ENCODE measurements at places on chromosomes 13 and 19.

GRCh38 chr19:3620145-3620816 lies 6.3 kb downstream of the CACTIN start:
- DNase-seq = no peak

GRCh38 chr19:33872445-33873320 lies 76.0 kb downstream of the KCTD15 start:
- no peak for DNase-seq

GRCh38 chr19:33252971-33253370 lies 27.3 kb upstream of the SLC7A10 start:
- DNase-seq = no peak

DNA sequence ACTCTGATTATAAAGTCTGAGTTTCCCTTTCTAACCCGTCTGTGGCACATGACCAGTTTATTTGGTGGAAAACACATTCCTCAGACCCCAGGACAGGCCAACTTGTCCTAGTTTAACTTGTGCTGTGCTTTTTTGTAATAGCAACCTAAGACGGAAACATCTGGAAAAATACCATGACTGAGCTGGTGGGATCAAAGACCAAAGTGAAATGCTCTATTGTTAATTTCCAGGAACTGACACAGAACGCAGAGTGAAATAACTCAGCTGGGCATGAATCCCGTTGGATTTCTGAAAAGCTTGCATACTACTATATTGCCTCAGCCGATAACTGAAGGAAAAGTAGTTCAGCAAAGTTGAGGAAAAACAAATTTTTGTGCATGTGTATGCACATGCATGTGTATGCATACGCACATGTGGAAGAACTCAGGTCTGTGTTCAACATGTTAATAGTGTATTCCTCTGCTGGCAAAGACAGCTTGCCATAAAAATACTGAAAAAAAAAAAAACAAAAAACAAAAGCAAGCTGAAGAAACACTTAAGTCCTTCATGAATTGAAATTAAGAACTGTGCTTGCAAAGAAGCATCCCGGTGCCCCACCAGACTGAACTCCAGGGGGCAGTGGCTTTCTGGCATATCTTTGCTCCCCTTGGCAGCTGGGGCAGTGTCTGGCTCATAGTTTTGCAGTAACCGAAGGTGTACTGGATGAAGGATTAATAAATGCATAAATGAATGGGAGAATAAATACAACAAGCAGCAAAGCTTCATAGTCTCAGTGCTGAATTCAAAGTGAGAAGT lies 187.8 kb downstream of the LHFPL6 start:
- no peak for DNase-seq

DNA sequence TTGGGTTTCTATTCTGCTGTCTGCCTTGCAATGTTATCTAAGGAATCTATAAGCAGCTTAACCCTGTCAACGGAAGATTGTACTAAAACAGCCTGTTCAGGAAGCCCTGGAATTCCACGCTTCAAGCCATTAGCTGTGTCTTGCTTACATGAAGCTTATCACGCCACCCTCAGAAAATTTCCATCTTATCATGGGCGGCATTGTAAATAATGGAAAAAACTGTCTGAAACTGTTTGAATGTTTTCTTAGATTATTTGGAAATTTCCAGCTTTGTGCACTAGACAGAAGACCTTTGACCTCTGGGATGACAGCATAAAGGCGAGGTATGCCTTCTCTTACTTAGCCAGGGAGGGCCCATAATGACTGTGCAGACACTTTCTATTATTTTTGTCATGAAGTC lies 319.7 kb downstream of the KCNRG start:
- no peak for DNase-seq

GRCh38 chr13:39123578-39123977 lies 85.3 kb downstream of the NHLRC3 start:
- DNase-seq = no peak

- no peak for DNase-seq
These were observed 148.5 kb upstream of the FREM2 start for GRCh38 chr13:38538422-38538821.

DNA sequence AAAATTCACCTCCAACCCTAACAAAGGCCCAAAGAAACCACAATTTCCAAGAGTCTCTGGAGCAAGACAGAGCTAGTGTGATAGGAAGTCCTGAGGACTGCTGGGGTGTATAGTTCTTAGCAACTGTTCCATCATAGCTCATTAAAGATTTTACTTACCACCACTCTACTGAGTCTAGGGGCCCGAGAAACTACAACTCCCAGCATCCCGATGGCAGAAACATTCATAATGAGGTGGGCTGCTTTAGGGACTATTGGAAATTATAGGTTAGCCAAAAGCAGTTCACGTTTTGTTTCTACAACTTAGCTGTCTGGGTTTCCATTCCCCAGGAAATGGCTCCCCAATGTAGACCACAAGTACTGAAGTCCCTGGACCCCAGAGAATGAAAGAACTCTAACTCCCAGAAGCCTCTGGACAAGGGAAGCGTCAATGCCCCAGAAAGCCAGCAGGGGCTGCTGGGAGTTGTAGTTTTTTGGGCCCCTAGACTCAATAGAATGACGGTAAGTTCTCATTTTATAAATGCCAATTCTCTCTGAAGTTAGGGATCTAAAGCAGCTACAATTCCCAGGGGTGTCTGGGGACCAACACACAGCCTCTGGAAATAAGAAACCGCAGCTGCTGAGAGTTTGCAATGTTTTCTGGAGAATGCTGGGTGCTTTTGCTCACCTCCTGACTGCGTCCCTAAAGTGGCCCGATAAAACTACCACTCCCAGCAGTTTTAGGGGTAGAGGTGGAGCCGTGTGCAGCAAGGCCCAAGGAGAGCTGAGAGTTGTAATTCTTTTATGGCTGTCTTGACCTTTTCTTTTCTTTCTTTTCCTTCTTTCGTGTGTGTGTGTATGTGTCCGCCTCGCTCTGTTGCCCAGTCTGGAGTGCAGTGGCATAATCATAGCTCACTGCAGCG lies 11.1 kb downstream of the FTL start:
- DNase-seq = no peak

DNA sequence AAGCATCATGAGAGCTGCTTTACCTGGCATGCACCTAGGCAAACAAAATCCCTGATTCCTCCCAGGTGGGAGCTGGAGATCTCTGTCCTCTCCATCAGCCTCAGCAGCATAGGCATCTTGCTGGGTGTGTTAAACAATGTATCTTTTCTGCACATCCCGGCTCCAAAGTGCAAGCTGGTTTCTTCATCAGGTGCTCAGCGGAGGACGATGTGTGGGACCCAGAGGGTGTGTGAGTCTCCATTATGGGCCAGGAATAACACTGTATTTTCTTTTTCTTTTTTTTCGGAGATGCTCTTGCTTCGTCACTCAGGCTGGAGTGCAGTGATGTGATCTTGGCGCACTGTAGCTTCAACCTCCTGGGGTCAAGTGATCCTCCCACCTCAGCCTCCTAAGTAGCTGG lies 9.9 kb downstream of the CNFN start:
- DNase-seq = no peak

GRCh38 chr13:98004107-98004506 lies 50.6 kb downstream of the IPO5 start:
- no peak for DNase-seq

GRCh38 chr13:24207841-24208667 lies 47.5 kb downstream of the SPATA13 start:
- no peak for DNase-seq

- DNase-seq = peak; percentile 16
These were observed 1.5 kb upstream of the MYADM start for GRCh38 chr19:53865918-53866864.

GRCh38 chr13:45670189-45670885 lies 31.8 kb upstream of the CBY2 start:
- DNase-seq = no peak

- DNase-seq = no peak
These were observed 102.0 kb downstream of the ERCC5 start for GRCh38 chr13:102947745-102948405.

- DNase-seq = no peak
These were observed 282.9 kb downstream of the KLF5 start for GRCh38 chr13:73341748-73342147.

- no peak for DNase-seq
These were observed 93.6 kb downstream of the SOX1 start for GRCh38 chr13:112160558-112160957.

- no peak for DNase-seq
These were observed 5.7 kb downstream of the ERFL start for GRCh38 chr19:41922585-41922984.

GRCh38 chr13:39596176-39596575 lies 6.8 kb downstream of the LHFPL6 start:
- DNase-seq = no peak

DNA sequence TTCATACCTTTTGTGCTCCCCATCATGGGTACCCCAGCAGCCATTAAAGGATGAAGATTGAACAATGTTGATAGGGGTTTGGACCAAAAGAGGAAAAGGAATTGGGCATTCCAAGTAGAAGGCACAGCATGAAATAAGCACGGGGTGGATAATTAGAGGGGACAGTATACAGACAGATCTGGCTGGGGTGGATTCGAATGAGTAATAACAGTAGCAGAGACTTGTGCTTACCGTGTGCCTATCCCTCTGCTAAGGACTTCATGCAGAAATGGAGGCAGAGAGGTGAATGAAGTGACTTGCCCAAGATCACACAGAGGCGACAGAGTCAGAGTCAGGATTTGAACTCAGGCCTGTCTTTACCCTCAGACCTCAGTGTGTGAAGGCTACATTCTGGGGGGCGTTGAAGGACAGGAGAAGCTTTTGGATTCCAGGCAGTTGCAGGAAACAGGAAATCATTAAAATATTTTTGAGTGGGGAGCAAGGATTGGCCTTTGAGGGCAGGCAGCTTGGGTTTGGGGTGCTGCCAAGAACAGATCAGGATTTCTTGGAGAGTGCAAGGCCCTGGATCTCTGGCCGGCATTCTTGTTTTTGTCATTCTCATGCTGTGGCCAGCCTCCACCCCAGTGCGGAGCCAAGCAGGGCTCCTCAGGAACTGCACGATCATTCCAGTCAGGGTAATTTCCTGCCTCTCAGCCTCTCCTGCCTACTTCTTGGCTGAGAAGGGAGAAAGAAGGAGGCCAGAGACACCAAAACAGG lies 18.7 kb downstream of the PAF1 start:
- DNase-seq = no peak

- no peak for DNase-seq
These were observed 20.9 kb downstream of the LIG4 start for GRCh38 chr13:108194435-108194936.

DNA sequence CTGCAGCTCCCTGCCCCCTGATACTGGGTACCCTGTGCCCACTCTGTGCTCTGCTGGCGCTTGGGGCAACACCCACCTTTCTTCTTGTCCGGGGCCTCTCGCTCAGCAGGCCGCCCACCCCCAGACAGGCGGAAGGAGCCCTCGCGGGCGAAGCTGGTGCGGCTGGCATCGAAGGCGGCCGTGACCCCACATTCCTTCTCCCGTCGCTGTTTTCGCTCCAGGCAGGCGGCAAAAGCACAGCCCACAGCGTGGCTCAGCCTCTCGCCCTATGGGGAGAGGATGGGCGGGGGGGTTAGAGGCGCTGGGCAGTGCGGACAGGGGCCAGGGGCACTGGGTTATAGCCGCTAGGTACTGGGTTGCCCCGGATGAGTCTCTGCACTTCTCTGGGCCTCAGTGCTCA lies 13.3 kb downstream of the NUMBL start:
- DNase-seq = no peak

DNA sequence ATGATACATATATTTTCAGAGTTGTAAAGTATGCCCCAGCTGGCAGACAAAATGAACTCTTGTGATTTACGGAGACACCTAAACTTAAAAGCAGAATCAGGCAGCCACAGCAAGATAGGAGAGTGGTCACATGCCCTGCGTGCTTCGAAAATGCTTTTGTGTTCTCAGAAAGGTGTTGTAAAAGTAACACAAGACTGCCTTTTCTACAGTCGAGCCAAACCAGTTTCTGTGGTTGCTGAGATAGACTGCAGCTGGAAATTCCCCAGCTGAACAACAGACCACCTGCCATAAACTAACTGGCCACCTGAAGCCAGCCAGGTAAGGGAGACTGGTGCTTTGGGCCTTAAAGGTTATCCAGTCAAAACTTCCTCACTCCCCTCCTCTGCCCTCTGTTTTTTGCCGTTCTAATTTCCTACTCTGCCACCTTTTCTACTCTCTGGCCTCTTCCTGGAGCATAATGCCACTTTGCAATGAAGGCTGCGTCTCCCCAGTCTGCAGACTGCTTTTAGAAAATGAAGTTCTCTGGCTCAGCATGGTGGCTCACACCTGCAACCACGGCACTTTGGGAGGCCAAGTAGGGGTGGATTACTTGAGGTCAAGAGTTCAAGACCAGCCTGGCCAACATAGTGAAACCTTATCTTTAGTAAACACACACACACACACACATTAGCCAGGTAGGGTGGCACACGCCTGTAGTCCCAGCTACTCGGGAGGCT lies 381.2 kb upstream of the SLITRK1 start:
- DNase-seq = no peak

DNA sequence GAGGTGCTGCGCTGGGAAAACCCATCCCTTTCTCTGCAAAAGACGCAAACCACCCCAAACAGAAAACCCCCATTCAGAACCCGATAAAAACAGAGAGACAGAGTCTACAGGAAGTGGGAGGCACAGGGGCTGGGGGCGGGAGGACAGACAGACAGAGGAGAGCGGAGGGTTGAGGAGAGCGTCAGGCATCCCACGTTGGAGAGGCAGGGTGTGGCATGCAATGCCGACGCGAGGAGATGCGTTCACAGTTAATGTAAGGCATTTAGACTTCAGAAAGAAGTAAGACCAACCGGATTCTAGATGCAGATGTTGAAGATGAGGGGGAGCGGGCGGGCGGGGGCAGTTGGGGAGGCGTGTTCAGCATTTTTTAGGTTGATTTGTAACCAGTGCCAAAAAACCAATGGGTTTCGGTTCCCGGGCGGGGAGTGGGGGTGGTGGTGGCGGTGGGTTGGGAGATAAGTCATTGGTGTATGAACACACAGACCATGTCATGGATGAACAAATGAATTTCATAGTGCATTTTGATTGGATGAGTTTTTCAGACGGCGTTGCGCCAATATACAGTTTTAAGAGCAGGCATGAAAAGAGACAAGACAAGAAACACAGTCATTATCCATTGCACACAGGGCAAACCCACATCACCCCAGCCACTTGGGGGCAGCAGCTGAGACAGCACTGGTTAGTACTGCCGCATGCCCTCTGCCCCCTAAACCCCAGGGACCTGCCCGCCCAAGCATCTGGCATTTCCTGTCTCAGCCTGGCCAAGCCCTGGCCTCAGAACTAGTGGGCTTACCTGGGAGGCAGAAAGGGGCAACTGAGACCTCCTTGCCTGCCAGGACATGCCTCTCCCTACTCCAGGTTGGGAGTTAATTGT lies 91.3 kb downstream of the IER2 start:
- DNase-seq = no peak

- DNase-seq = peak; percentile 19
These were observed 699 bp downstream of the PTOV1 start for GRCh38 chr19:49851456-49852259.

DNA sequence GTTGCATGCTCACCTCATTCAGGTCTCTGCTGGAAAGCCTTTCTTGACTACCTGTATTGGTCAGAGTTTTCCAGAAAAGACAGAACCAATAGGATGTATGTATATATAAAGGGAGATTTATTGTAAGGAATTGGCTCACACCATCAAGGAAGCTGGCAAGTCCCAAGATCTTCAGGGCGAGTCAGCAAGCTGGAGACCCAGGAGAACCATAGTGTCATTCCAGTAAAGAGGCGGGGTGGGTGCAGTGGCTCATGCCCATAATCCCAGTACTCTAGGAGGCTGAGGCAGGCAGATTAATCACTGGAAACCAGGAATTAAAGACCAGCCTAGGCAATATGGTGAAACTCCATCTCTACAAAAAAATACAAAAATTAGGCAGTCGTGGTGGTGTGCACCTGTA lies 30.4 kb upstream of the FARP1 start:
- no peak for DNase-seq

Data from activated CD4-positive, alpha-beta T cell treated with anti-CD3 and anti-CD28 coated beads, Interleukin-2, amount 50 U/mL, for 4 hours (primary cell).